IMR-90 (cell line): ENCODE measurements at places on chromosomes 7 and 10. TPM values are rescaled to one million over a fixed set of nuclear protein-coding genes. Genes with fewer than 3 reads are reported as not detected.
A peak's percentile ranks its signal among the peaks of the same experiment; 100 is the strongest.

- no peak for DNase-seq
- no peak overlapping the region for H3K4me3 ChIP-seq
- H3K4me1 ChIP-seq, result no peaks in the 10 kb centered on the region
These were observed 302.3 kb upstream of the AUTS2 start for GRCh38 chr7:69295977-69296376.

Gene CCL24
- not detected in 2 replicates for total RNA-seq

Gene TMEM60
- 9.9 and 19.2 TPM in 2 replicates for total RNA-seq

Gene ZCWPW1
- 0.56 and 0.72 TPM in 2 replicates for total RNA-seq

DNA sequence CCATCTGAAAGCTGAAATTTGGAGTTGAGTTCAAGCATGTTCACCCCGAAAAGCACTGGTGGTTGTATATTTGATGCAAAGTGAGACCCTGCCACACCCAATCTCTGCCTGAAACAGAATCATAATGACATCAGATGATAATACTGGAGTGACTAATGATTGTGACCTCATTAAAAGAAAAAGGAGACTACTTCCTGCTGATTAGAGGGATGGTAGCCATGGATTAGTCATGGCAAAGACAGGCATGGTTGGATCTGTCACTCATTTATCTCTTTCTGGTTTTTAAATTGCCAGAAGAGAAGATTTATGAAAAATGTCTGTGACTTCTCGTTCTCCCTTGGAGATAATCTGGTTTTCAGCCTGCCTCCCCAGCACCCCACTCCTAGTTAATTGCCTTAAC lies 101.2 kb downstream of the BAMBI start:
- H3K36me3 ChIP-seq, result no peaks in the 10 kb centered on the region
- H3K27me3 ChIP-seq, result no peaks in the 10 kb centered on the region
- H3K4me3 ChIP-seq, result no peak overlapping the region

GRCh38 chr7:122384528-122384927 lies 80.0 kb upstream of the FEZF1 start:
- no peaks in the 10 kb centered on the region for H3K4me1 ChIP-seq
- no peaks in the 10 kb centered on the region for H3K36me3 ChIP-seq
- no peaks in the 10 kb centered on the region for H3K27me3 ChIP-seq
- DNase-seq, result no peak

- no peaks in the 10 kb centered on the region for H3K4me1 ChIP-seq
- H3K4me3 ChIP-seq, result no peak overlapping the region
- DNase-seq, result no peak
- no peak overlapping the region for H3K27ac ChIP-seq
- H3K27me3 ChIP-seq, result peaks cover 13% of the 10 kb centered on the region
These were observed 962.1 kb downstream of the KCNMA1 start for GRCh38 chr10:76675561-76675950.

DNA sequence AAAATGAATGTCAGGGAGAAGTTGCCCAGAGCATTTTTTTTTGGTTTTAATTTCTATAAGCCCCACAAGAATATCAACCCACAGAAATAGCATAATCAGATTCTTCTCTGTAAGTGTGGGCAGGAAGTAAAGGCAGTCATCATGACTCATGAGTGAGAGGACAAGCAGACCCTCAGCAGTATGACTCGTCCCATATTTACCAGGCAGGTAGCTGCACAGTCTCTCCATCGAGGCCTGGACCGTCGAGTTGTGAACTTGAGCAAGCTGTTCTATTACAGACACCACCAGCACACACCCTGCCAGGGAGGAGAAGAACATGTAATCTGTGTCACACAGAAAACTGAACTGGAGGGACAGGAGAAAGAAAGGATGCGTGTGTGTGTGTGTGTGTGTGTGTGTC lies 37.8 kb downstream of the AOAH start:
- H3K36me3 ChIP-seq, result no peaks in the 10 kb centered on the region
- peaks cover 2% of the 10 kb centered on the region; the same call in 1 of the 2 replicates for H3K27me3 ChIP-seq
- no peaks in the 10 kb centered on the region for H3K4me1 ChIP-seq

- no peak for DNase-seq
- no peaks in the 10 kb centered on the region for H3K36me3 ChIP-seq
- H3K4me1 ChIP-seq, result no peaks in the 10 kb centered on the region
These were observed 61.0 kb upstream of the MKI67 start for GRCh38 chr10:128186959-128187787.

Gene ANXA7
- total RNA-seq, result 102 and 120 TPM in 2 replicates

DNA sequence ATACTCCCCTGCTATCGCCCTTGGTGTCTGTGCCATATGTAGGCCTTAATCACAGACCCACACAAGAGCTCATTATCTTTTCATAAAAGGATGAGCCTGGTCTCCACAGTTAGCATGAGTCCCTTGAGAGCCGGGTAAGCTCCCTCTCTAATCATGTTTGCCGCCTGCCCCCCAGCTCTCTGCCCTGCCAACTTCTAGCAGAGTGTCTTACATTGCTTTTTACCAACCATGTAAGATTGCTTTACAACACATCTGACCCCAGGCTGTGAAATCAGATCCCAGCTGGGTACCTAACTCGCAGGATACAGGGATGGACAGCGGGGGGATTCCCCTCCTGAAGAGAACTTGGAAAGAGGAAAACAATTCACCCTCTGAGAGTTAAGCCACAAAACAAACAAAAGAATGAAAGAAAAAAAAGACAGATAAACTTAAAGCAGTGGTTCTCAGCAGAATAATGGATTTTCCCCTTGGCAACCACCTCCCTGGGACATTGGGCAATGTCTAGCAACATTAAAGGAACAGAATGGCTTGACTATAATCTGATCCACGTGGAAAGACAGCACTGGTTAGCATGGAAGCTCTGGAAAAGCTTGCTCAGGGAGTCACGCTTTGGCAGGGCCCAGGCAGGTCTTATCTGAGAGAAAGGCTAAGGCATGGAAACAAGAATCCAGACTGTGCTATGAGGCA lies 39.4 kb upstream of the ATOH7 start:
- H3K27me3 ChIP-seq, result peaks cover 1% of the 10 kb centered on the region; the same call in 1 of the 2 replicates
- no peaks in the 10 kb centered on the region for H3K36me3 ChIP-seq
- no peak overlapping the region for H3K27ac ChIP-seq
- no peak overlapping the region for H3K4me3 ChIP-seq
- DNase-seq, result peak; percentile 28

Gene ZNF138
- total RNA-seq, result 3.6 and 6.1 TPM in 2 replicates

Gene CCDC172
- total RNA-seq, result not detected in 2 replicates

DNA sequence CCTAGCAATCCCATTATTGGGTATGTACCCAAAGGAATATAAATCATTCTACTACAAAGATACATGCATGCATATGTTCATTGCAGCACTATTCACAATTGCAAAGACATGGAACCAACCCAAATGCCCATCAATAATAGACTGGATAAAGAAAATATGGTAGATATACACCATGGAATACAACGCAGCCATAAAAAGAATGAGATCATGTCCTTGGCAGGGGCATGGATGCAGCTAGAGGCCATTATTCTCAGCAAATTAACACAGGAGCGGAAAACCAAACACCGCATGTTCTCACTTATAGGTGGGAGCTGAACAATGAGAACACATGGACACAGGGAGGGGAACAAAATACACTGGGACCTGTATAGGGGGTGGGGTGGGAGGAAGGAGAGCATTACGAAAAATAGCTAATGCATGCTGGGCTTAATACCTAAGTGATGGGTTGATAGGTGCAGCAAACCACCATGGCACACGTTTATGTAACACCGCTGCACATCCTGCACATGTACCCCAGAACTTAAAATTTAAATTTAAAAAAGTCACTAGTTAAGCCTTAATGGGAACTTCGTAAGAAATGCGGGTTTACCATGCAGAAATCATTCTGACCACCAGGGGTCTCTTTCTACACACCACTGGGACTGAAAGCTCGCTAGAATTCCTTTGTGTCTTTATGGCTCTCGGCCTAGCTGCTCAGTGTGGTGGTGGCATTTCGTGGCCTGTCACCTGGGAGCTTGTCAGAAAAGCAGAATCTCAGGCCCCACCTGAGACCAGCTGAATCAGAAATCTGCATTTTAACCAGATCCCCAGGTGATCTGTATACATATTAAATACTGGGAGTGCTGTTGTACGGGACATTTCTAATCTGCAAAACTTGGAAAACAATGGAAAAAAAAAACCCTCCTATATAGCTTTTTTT lies 9.5 kb downstream of the ANKRD1 start:
- H3K27ac ChIP-seq, result no peak overlapping the region
- H3K27me3 ChIP-seq, result no peaks in the 10 kb centered on the region
- DNase-seq, result peak; percentile 74
- no peak overlapping the region for H3K4me3 ChIP-seq
- H3K4me1 ChIP-seq, result peaks cover 1% of the 10 kb centered on the region; the same call in 1 of the 2 replicates

Gene NUDT13
- total RNA-seq, result 0.90 and 1.1 TPM in 2 replicates

- H3K27me3 ChIP-seq, result peaks cover 16% of the 10 kb centered on the region
- no peaks in the 10 kb centered on the region for H3K36me3 ChIP-seq
These were observed 31.7 kb downstream of the AP5Z1 start for GRCh38 chr7:4806983-4807597.

GRCh38 chr10:27369880-27370279 lies 129.3 kb upstream of the ACBD5 start:
- no peak for DNase-seq
- no peaks in the 10 kb centered on the region for H3K4me1 ChIP-seq
- H3K27me3 ChIP-seq, result no peaks in the 10 kb centered on the region; the same call in 1 of the 2 replicates
- no peaks in the 10 kb centered on the region for H3K36me3 ChIP-seq

Gene VSTM4
- total RNA-seq, result 2.5 and 2.9 TPM in 2 replicates

DNA sequence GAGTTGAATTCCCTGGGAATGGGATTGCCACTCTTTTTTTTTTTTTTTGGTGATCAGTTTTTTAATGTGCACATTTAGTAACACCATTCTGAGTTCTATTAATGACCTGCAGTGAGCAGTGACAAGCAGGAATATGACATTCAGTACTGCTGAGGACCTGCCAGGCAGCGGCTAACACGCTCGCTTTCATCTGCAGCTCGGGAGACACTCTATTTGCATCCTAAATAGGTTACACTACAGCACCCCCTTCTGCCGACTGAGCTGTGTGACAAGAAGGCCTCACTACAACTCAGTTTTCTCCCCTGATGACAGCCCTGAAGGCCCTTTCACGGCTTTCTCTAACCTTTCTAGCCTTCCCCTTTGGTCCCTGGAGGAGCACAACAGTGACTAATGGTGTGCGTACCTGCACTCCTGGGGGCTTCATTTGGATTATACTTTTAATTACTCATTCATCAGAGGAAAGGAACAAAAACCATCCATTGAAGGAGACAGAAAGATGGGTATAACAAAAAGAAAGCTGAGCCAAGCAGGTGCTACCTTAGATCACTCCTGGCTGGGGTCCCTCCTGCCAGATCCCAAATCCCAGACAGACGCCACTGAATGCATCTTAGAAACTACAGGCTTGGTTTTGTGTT lies 872.4 kb downstream of the LRMDA start:
- H3K27me3 ChIP-seq, result 0 out of 2 replicates have a peak, but pooled peaks cover 2% of the 10 kb centered on the region
- H3K36me3 ChIP-seq, result no peaks in the 10 kb centered on the region
- H3K27ac ChIP-seq, result no peak overlapping the region
- DNase-seq, result peak; percentile 71

- H3K36me3 ChIP-seq, result no peaks in the 10 kb centered on the region
- DNase-seq, result no peak
These were observed 265.7 kb upstream of the BMPER start for GRCh38 chr7:33639552-33640197.

DNA sequence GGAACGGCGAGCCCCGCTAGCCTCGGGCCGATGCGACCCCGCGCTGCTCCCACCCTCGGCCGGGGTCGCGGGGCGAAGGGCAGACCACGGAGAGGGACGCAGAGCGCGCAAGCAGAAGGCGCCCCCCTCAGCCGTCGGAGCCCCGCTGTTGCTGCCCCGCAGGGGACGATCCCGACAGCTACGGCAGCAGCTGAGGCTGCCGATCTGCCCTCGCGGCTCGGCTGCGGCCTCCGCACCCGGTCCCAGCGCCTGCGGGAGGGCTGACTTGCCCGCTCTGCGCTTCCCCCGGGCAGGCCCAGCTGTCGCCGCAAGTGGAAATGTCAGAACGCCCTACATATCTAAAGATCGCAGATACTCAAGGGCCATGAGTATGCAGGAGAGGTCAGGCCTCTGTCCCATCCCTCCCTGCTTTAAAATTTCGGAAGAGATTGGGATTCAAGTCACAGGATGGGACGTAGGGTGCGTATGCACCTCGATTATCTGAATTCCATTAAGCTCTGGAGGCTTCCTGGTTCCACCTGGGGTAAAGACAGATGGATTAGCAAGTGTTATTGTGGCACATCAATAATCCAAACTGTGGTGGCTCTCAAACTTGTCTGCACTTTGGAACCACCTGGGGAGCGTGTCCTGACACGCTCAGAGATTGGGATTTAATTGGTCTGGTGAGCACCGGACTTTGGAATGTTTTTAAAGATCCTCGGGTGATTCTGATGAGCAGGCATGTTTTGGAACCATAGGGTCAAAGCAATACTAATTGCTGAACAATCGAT lies at the start of gene CRPPA:
Gene CRPPA, minus strand, starts transcription at position 206 of the 770 bp plus-strand sequence. CDS start 216 bp downstream, outside the sequence.
- peaks cover 11% of the 10 kb centered on the region for H3K4me1 ChIP-seq
- peak; percentile 21 for DNase-seq
- H3K27me3 ChIP-seq, result no peaks in the 10 kb centered on the region
- peak within 1 kb of the TSS; percentile 95 for H3K27ac ChIP-seq

Gene ANXA8L1
- 0.18 and 0.28 TPM in 2 replicates for total RNA-seq

DNA sequence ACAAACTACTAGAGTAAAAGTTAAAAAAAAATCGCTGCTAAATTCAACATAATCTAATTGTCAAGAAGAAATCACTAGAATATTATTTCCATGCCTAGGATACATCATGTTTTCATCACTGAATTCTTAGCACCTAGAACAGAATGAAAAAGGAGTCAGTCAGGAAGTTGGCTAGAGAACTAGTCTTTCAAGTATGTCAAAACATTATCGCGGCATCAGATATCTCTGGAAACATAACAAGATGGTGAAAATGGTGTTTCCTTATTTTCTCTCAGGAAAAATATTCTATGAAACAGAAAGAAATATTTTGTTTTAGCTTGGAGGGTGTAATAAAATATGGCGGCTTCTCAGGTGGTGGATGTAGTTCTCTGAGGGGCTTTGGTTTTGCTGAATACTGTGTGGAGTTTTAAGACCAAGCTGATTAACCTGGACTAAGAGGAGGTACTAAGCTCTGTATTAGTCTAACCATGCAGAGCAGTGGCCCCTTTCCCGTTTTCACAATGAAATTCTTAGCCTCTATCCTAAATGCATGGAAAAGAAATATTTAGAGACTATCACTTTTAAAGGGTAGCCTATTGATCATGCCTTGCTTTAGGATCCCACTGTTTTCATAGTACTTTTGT lies 205.6 kb downstream of the MDFIC start:
- no peak overlapping the region for H3K27ac ChIP-seq
- no peaks in the 10 kb centered on the region; the same call in 1 of the 2 replicates for H3K4me1 ChIP-seq
- H3K4me3 ChIP-seq, result no peak overlapping the region
- H3K36me3 ChIP-seq, result no peaks in the 10 kb centered on the region
- no peaks in the 10 kb centered on the region for H3K27me3 ChIP-seq
- DNase-seq, result no peak

- no peaks in the 10 kb centered on the region for H3K27me3 ChIP-seq
- H3K27ac ChIP-seq, result no peak overlapping the region
- H3K4me3 ChIP-seq, result no peak overlapping the region
These were observed 170.1 kb downstream of the OTUD1 start for GRCh38 chr10:23608926-23609325.

- DNase-seq, result no peak
- H3K27ac ChIP-seq, result no peak overlapping the region
- no peak overlapping the region for H3K4me3 ChIP-seq
- H3K36me3 ChIP-seq, result no peaks in the 10 kb centered on the region
- no peaks in the 10 kb centered on the region; the same call in 1 of the 2 replicates for H3K4me1 ChIP-seq
These were observed 523 bp upstream of the CDH23 start for GRCh38 chr10:71396084-71396710.
